ENCODE measurements at places on chromosomes 6 and 20. TPM values are rescaled to one million over a fixed set of nuclear protein-coding genes. Genes with fewer than 3 reads are reported as not detected.
A peak's percentile ranks its signal among the peaks of the same experiment; 100 is the strongest.

Gene WFDC12
- total RNA-seq, result not detected

- no peak overlapping the region for H3K4me3 ChIP-seq
- no peaks in the 10 kb centered on the region for H3K36me3 ChIP-seq
- peak; percentile 32 for DNase-seq
- H3K27me3 ChIP-seq, result no peaks in the 10 kb centered on the region
Measured at GRCh38 chr20:34549291-34549928, 9.1 kb upstream of the MAP1LC3A start.

GRCh38 chr6:19501737-19502245, 335.4 kb upstream of the ID4 start:
- no peaks in the 10 kb centered on the region for H3K27me3 ChIP-seq
- DNase-seq, result no peak
- no peaks in the 10 kb centered on the region for H3K4me1 ChIP-seq
- H3K36me3 ChIP-seq, result no peaks in the 10 kb centered on the region
- no peak overlapping the region for H3K4me3 ChIP-seq

Gene MAN1A1
- total RNA-seq, result 71.7 TPM

Gene SNAP91
- total RNA-seq, result 2.0 TPM

- no peaks in the 10 kb centered on the region for H3K4me1 ChIP-seq
- no peak overlapping the region for H3K27ac ChIP-seq
- H3K36me3 ChIP-seq, result no peaks in the 10 kb centered on the region
- H3K4me3 ChIP-seq, result no peak overlapping the region
- no peak for DNase-seq
Measured at GRCh38 chr6:5866547-5867051, 140.1 kb downstream of the NRN1 start.

GRCh38 chr6:150949526-150949925, 84.0 kb downstream of the MTHFD1L start:
- no peaks in the 10 kb centered on the region for H3K4me1 ChIP-seq
- peak; percentile 20 for DNase-seq
- H3K36me3 ChIP-seq, result no peaks in the 10 kb centered on the region
- no peaks in the 10 kb centered on the region for H3K27me3 ChIP-seq
- no peak overlapping the region for H3K27ac ChIP-seq
